ENCODE measurements at places on chromosomes 2 and 18.

DNA sequence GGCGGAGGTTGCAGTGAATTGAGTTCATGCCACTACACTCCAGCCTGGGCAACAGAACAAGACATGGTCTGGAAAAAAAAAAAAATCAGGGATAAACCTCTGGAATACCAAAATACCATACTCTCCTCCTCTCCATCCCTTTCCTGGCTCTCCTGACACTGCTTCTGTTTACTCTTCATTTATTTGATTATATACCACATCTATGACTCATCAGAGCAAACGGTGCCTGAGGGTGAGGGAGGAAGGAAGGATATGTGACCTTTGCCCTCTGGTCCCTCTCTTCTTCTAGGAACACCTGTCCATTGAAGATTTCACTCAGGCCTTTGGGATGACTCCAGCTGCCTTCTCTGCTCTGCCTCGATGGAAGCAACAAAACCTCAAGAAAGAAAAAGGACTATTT lies 30.0 kb downstream of the VIL1 start:
- peak; percentile 10 for DNase-seq

GRCh38 chr2:176285321-176285720 lies 16.1 kb downstream of the MTX2 start:
- no peak for DNase-seq

GRCh38 chr2:60446413-60447267 lies 106.8 kb downstream of the BCL11A start:
- DNase-seq: no peak

- no peak for DNase-seq
Observed at GRCh38 chr18:59551902-59552635, 145.2 kb downstream of the CCBE1 start.

DNA sequence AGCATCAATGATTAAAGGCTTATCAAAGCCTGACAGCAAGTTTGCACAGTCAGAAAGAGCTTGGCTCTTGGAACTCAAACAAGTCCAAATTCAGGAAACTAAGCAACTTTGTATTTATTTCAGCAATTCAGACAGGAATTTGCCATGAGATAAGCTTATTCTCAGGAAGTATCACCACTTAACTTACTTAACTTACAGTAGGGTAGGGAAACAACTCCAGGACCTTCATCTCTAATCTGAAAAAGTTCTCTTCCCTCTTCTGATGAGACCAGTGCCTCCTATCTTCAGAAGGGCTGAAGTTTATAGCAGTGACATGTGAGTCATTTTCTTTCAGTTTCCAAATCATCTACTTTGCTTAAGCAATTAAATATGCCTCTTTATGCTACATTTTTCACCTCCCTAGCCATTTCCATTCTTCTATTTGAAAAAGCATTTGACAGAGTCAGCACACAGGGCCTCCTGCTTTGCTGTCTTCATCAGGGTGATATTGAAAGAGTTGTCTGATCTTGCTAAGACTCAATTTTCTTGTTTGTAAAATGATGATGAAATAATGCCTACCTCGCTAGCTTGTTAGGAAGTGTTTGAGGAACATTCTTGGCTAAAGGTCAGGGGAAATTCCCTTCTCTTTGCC lies 389.5 kb downstream of the RND3 start:
- no peak for DNase-seq

DNA sequence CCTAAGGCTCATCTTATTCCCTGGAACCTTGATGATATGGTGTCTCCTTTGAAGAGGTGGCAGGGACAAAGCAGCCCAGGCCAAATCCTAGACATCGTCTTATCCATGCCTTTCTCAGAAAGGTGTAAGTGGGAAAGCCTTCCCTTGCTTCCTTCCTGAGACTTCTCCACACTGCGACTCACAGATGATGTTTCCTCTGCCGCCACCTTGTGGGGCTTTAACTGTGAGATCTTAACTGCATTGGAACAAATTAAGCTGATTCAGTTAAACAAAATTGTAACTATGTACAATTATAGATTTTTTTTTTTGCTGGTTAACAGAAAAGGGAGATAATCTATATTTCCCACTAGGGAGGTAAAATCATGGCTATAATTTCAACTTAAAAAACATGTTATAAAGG lies 10.0 kb upstream of the GCA start:
- DNase-seq: no peak

DNA sequence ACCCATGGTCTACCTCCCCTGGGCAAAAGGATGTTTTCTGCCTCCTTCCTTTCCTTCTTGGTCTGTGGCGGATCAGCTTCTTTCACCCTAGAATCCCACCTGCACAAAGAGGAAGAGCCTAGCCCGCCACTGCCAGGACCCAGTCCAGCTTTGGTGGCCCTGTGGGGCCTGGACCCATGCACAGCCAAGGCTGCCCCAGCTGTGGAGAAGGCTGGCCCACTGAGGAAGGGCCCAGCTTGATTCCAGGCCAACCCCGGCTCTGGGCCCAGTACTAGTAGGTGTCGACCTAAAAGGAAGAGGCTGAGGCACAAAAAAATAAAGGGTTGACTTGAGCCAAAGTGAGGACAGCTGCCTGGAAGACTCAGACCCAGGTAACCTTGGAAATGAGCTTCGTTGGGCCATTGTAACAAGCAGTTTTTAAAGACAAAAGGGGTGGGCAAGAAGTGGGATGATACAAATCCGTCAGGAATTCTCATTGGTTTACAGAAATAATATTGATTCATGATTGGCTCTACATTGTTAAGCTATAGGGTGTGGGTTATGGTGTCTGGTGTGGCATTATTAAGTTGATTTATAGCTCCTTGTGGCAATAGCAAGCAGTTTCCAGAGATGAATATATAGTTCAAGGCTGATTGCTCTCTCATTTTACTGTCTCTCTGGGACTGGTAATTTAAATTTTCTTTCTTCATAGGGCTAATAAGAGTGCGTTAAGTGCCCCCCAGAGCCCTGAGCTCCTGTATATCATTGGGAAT lies 29.8 kb upstream of the MAL start:
- DNase-seq: peak; percentile 78

DNA sequence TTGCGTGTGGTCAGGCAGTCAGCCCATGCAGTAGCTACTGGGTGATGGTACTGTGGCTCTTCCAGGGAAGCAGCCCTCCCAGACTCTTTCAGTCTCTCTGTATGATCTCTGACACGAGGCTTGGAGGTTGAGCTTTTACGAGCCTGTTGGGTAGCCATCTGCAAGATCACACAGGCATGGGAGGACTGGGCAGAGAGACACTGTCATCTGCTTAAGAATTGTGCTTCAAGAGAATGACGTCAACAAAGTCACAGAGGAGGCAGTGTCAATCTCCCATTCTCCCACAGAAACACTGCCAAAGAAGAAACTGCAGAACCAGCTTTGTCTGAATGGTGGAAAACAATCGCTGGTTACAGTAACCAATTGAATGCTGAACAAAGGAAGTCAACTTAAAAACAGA lies 78.4 kb upstream of the MC2R start:
- no peak for DNase-seq

- DNase-seq: no peak
Observed at GRCh38 chr2:74093426-74093825, 54.3 kb downstream of the BOLA3 start.

DNA sequence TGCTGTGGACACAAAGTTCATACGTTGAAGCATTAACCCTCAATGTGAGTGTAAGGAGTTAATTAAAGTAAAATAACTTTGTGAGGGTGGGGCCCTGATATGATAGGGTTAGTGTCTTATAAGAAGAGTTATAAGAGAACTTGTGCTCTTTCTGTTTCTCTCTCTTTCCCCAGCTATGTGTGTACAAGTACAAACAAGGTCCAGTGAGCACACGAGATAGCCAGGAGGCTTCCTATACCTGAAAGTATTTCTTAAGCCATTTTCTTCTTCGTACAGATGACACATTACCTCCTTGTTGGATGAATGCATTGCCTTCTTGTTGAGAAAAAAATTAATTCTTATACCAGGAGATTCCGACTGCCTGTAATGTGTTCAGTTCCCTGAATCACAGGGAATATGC lies 301.2 kb downstream of the PARD3B start:
- no peak for DNase-seq

- DNase-seq: no peak
Observed at GRCh38 chr2:233060501-233060979, 398 bp downstream of the INPP5D start.

All from NCI-H2227 treated with DMSO at 0.1 percent for 48 hours (cell line).